ENCODE measurements at places on chromosomes 3 and 15.

DNA sequence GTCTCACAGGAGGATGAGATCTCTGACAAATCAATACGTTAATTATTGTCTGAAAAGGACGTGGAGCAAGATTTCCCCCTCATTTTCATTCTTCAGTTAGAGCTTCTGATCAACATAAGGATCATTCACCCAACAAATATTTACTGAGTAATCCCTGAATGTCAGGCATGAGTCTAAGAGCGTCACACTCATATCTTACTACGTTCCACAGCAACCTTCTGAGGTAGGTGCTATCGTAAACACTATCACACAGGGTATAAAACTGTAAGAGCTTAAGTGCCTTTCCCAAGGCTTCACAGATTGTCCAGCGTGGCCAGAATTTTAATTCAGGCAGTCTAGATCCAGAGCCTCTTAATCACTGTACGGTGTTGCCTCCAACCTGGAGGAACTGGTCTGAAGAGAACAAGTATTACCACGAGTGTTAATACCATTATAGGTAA is 10.6 kb upstream of the TM4SF1 start:
- no peaks in the 10 kb centered on the region for H3K4me1 ChIP-seq
- H3K4me3 ChIP-seq = no peak overlapping the region
- no peak for DNase-seq
- no peak overlapping the region for H3K27ac ChIP-seq
- no peaks in the 10 kb centered on the region for H3K27me3 ChIP-seq

DNA sequence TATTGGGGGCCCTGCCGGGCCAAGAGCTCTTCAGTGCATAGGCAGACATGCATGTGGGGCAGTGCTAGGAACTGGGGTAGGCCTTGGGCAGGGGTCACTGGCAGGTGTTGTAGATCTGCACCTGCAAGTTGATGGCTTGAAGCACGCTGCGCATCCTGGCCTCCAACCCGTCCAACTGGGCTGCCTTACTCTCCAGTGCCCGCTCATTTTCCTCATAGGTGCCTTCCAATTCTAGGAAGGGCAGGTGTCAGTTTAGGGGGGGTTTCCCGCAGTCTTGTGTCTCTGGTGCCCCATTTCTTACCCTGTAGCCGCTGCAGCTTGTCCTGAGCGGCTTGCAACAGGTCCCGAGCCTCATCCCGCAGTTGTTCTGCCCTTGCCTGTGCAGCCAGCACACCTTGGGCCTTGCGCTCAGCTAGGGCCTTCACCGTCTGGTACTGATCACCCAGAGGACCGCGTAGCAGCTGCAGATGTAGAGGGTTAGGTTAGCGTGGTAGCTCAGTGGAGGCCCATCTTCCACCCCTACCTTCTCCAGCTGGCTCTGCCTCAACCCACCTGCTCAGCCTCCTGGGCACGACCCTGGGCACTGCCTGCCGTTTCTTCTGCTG is 611 bp upstream of the USP19 start:
- H3K4me1 ChIP-seq = peaks cover 10% of the 10 kb centered on the region
- H3K27me3 ChIP-seq = no peaks in the 10 kb centered on the region
- H3K4me3 ChIP-seq = peak overlapping the region; percentile 62
- peak overlapping the region; percentile 98 for H3K27ac ChIP-seq
- H3K36me3 ChIP-seq = peaks cover 48% of the 10 kb centered on the region
- DNase-seq = no peak

GRCh38 chr15:31560643-31561042 is 234.0 kb downstream of the KLF13 start:
- no peaks in the 10 kb centered on the region for H3K4me1 ChIP-seq
- H3K36me3 ChIP-seq = no peaks in the 10 kb centered on the region
- H3K27ac ChIP-seq = no peak overlapping the region
- no peak overlapping the region for H3K4me3 ChIP-seq
- DNase-seq = no peak

- H3K4me1 ChIP-seq = peaks cover 32% of the 10 kb centered on the region
- no peak overlapping the region for H3K27ac ChIP-seq
- no peaks in the 10 kb centered on the region for H3K27me3 ChIP-seq
Measured at GRCh38 chr3:66413151-66413751, 87.6 kb downstream of the LRIG1 start.

GRCh38 chr3:31092748-31093589 is 198.5 kb upstream of the GADL1 start:
- peaks cover 8% of the 10 kb centered on the region for H3K4me1 ChIP-seq
- H3K27me3 ChIP-seq = no peaks in the 10 kb centered on the region
- H3K27ac ChIP-seq = no peak overlapping the region
- no peaks in the 10 kb centered on the region for H3K36me3 ChIP-seq
- no peak overlapping the region for H3K4me3 ChIP-seq
- peak; percentile 69 for DNase-seq

DNA sequence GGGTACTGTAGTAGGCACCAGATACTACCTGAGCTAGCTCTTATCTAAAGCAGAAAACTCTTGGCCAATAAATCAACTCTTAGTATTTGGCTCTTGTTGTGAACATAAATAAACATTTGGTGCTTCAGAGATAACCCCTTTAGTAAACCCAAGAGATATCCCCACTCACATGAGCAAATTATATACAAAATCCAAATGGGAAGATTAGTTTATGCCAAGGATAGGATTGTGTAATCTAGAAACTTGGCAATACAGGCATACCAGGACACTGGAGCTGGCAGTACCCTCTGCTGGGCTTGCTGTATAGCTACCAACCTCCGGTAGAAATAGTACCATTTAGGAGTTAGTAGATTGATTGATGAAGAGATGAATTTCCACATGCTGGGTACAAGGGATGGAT is 127.0 kb downstream of the LIPC start:
- no peaks in the 10 kb centered on the region for H3K4me1 ChIP-seq
- H3K27me3 ChIP-seq = no peaks in the 10 kb centered on the region
- no peaks in the 10 kb centered on the region for H3K36me3 ChIP-seq
- no peak for DNase-seq

DNA sequence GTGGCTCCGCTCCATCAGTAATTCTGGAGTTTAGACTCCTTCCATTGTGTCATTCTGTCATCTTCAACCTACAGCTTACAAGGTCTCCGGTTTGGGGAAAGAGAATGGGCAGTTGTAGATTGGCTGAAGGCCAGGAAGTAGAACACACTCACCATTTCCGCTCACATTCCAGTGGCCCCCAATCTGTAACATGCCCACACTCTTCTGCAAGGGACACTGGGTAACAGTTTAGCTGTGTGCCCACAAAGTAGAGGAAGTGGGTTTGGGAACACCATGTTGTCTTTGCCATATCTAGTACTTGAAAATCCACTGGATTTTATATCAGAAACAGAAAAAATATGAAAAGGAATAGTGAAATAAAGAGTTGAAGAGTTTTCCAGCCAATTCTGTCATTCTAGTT is 153.5 kb downstream of the SV2B start:
- no peak overlapping the region for H3K27ac ChIP-seq
- no peaks in the 10 kb centered on the region for H3K36me3 ChIP-seq
- H3K27me3 ChIP-seq = peaks cover 14% of the 10 kb centered on the region
- H3K4me1 ChIP-seq = no peaks in the 10 kb centered on the region

- no peak overlapping the region for H3K27ac ChIP-seq
- H3K36me3 ChIP-seq = no peaks in the 10 kb centered on the region
- H3K27me3 ChIP-seq = no peaks in the 10 kb centered on the region
- H3K4me1 ChIP-seq = no peaks in the 10 kb centered on the region
- H3K4me3 ChIP-seq = no peak overlapping the region
Measured at GRCh38 chr3:117252208-117252607, 542.6 kb downstream of the TUSC7 start.

- H3K4me3 ChIP-seq = no peak overlapping the region
- H3K36me3 ChIP-seq = no peaks in the 10 kb centered on the region
- peak; percentile 48 for DNase-seq
- H3K27me3 ChIP-seq = no peaks in the 10 kb centered on the region
Measured at GRCh38 chr3:132726341-132726823, 4.2 kb upstream of the NPHP3 start.

DNA sequence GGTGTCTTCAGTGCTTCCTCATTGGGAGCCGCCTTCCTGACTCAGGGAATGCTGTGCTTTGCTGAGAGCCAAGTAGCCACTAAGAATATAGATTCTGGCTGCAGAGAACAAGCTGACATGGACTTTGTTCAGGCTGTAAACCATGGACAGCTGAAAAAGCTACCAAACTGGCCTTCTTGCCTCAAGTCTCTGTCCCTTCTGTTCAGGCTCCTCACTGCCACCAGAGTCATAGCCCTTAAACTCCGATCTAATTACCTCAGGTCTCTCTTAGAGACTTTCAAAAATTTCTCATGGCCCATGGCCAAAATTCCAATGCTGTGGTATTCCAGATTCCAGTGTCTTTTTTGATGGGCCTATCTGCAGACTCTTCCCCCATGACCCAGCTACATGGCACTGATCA is 19.4 kb upstream of the PTX3 start:
- H3K27me3 ChIP-seq = no peaks in the 10 kb centered on the region
- no peak overlapping the region for H3K27ac ChIP-seq
- H3K4me1 ChIP-seq = no peaks in the 10 kb centered on the region
- H3K4me3 ChIP-seq = no peak overlapping the region

DNA sequence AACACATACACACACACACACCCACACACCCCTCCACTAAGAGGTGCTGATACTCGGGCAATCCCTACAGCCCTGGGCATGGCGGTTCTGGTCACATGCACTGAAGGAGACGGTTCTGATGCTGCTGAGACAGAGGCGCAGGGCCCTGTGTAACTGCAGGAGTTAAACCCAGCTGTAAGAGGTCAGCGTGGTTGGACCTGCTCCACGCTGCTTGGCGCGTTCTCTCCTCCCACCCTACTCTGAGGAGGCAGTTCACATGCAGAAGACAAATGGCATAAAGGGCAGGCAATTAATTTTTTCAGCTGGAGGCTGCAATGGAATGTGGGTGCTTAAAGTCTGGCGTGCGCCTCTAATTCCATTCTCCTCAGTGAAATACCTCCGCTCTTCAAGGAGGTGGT is 35.2 kb downstream of the GRK7 start:
- H3K36me3 ChIP-seq = no peaks in the 10 kb centered on the region
- no peak overlapping the region for H3K27ac ChIP-seq
- no peaks in the 10 kb centered on the region for H3K27me3 ChIP-seq
- peak; percentile 54 for DNase-seq
- peaks cover 4% of the 10 kb centered on the region for H3K4me1 ChIP-seq

DNA sequence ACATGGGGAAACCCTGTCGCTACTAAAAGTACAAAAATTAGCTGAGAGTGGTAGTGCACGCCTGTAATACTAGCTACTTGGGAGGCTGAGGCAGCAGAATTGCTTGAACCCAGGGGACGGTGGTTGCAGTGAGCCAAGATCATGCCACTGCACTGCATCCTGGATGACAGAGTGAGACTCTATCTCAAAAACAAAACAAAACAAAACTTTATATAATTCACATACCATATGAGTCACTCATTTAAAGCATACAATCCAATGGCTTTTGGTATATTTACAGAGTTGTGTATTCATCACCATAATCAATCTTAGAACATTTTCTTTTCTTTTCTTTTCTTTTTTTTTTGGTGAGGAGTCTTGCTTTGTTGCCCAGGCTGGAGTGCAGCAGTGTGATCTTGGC is 8.7 kb downstream of the PXK start:
- no peaks in the 10 kb centered on the region for H3K36me3 ChIP-seq
- H3K27me3 ChIP-seq = no peaks in the 10 kb centered on the region
- H3K4me3 ChIP-seq = no peak overlapping the region
- peak overlapping the region; percentile 71 for H3K27ac ChIP-seq
- H3K4me1 ChIP-seq = peaks cover 8% of the 10 kb centered on the region

- no peaks in the 10 kb centered on the region for H3K4me1 ChIP-seq
- DNase-seq = no peak
- no peak overlapping the region for H3K27ac ChIP-seq
- no peak overlapping the region for H3K4me3 ChIP-seq
- H3K36me3 ChIP-seq = no peaks in the 10 kb centered on the region
Measured at GRCh38 chr15:92499731-92500530, 106.2 kb downstream of the ST8SIA2 start.

- H3K4me1 ChIP-seq = no peaks in the 10 kb centered on the region
- no peak overlapping the region for H3K4me3 ChIP-seq
- no peak overlapping the region for H3K27ac ChIP-seq
- no peaks in the 10 kb centered on the region for H3K36me3 ChIP-seq
- DNase-seq = peak; percentile 81
Measured at GRCh38 chr15:42704492-42704926, 32.4 kb downstream of the CDAN1 start.

- no peak overlapping the region for H3K27ac ChIP-seq
- H3K27me3 ChIP-seq = no peaks in the 10 kb centered on the region
- peaks cover 22% of the 10 kb centered on the region for H3K4me1 ChIP-seq
- no peak for DNase-seq
- no peak overlapping the region for H3K4me3 ChIP-seq
Measured at GRCh38 chr15:64572856-64573255, 112.5 kb downstream of the ZNF609 start.

GRCh38 chr3:179658606-179659005 is 5.8 kb downstream of the USP13 start:
- H3K27me3 ChIP-seq = no peaks in the 10 kb centered on the region
- H3K4me3 ChIP-seq = no peak overlapping the region
- no peaks in the 10 kb centered on the region for H3K36me3 ChIP-seq
- peaks cover 39% of the 10 kb centered on the region for H3K4me1 ChIP-seq
- H3K27ac ChIP-seq = peak overlapping the region; percentile 76

DNA sequence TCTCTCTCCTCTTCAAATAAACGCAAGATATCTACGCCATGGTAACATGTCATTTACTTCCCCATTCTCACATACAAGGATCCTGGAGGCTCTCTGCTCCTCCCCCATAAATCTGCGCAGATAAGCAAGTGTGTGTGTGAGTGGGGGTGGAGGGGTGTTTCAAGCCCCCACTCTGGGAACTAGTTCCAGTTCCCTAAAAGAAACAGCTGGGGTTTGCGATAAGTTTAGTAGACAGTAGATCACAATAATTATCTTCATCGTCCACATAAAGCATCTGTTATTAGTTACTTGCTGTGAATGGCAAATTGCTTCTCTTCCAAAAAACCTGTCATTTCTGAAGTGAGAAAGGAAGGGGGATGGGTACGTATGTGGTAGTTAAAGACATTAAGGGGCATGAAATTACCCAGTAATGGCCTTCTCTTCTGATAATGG is 79.8 kb downstream of the RBPMS2 start:
- H3K36me3 ChIP-seq = peaks cover 33% of the 10 kb centered on the region
- no peak overlapping the region for H3K4me3 ChIP-seq
- H3K27ac ChIP-seq = no peak overlapping the region
- H3K4me1 ChIP-seq = peaks cover 60% of the 10 kb centered on the region

DNA sequence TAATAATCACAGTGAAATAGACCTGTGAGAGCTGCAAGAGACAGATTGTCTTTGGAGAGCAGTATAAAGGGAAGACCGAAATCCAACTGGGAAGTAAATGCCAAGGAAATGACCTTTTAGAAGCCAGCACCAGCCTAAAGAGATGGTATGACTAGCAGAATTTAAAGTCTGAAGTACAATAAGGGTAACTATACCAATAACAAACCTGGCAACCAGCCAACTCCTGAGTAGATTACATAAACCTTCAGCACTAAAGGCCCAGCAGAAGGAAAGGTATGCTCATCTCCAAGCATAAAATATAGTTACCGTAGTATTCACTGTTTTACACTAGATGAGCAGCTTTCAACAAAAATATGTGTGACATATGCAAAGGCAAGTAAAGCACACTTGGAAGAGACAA is 155.1 kb upstream of the SATB1 start:
- H3K4me3 ChIP-seq = no peak overlapping the region
- no peaks in the 10 kb centered on the region for H3K27me3 ChIP-seq
- H3K36me3 ChIP-seq = no peaks in the 10 kb centered on the region
- no peaks in the 10 kb centered on the region for H3K4me1 ChIP-seq
- H3K27ac ChIP-seq = no peak overlapping the region

Measured in cardiac muscle cell (in vitro differentiated cells and primary cell).